ENCODE measurements at places on chromosomes 6 and 20.
A peak's percentile ranks its signal among the peaks of the same experiment; 100 is the strongest.

DNA sequence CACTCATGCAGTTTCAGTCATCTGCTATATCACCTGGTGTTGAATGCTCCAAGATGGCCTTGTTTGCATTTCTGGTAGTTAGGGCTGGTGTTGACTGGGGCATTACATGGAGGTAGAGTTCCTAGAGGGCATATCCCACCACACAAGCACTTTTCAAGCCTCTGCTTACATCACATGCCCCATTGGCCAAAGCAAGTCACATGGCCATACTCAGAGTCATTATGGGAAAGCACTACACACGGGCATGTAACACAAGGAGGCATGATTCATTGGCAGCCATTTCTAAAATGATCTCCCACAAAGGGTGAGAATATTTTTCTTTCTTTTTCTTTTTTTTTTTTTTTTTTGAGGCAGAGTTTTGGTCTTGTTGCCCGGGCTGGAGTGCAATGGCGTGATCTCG lies 73.2 kb downstream of the TRMT6 start:
- DNase-seq = no peak

GRCh38 chr6:141028791-141029280 lies 1103.9 kb upstream of the GJE1 start:
- DNase-seq = no peak

DNA sequence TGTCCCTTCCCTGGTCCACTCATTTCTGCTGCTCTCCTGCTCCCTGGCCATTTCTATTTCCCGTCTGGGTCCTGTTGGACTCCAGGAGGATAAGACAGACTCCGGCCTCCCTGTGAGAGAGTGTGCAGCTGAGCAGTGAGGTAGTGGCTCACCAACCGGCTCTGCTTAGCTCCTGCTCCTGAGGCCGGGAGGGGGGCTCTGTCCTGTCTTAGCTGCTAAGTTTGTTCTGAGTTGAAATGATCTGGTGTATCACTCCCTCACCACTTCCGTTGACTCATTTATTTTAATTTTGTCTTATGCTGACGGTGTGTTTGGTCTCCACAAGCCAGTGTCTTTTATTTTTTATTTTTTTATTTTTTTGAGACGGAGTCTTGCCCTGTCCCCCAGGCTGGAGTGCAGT lies 148.5 kb upstream of the PDE10A start:
- DNase-seq = no peak

DNA sequence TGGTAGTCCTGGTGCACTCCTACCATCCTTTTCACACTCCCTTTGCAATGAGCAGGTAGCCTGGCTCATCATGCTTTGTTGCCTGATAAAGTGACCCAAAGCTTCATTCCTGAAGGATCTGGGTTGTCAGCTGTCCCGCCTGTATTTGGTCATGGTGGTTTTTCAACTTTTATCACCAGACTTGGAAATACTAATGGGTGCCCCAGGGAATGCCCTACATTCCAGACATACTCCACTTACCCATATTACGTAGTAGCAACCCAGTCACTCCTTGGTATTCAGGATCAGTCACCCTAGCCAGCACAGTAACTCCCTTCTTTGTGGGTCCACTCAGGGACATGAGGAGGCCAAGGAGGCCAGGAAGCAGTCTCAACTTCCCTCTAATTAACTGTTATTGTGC lies 199.2 kb downstream of the MAFB start:
- peak; percentile 60 for DNase-seq

DNA sequence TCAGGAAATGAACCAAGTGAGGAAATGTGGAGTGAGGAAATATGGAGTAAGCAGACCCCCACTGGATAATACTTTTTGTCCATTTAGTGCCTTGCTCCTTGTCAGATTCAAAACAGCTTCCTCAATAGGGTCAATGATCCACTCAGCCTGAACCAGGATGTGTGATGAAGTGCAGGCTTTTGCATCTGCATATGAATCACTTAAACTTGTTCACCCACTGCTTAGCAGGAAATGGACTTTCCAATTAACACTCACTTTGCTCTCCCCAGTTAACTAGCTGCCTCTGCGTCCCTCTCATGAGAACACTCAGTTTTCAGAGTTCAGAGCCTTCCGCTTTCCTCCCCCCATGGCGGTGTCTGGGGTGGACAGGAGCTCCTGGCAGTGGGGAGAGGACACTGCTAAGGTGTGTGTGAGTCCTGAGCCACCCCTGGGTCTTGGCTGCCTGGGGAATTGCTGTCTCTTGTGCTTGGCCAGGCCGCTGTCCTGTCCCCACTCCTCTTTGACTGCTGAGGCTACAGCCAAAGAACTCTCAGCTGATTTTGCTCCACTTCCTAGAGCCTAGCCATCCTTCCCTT lies 621.8 kb downstream of the CDH26 start:
- DNase-seq = no peak

Data from fibroblast of gingiva (primary cell).